ENCODE measurements at places on chromosomes 2 and 18.

DNA sequence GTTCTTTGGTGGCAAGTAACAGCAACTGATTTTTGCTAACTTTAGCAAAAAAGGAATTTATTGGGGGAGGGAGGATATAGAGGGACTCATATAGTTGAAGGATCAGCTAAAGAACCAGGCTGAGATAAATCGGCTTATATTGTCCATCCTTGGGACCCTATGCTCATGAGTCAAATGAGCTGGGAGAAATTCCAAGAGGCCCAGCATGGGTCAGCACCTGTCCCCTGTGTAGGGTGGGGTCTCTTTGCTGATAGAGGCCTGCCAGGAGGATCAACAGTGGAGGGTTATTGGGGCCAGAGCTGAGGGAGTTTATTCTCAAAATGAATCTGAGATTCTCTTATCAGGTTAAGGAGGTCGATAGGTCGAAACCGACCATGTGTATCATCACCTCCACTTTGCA is 97.2 kb downstream of the VAPA start:
- DNase-seq = no peak

DNA sequence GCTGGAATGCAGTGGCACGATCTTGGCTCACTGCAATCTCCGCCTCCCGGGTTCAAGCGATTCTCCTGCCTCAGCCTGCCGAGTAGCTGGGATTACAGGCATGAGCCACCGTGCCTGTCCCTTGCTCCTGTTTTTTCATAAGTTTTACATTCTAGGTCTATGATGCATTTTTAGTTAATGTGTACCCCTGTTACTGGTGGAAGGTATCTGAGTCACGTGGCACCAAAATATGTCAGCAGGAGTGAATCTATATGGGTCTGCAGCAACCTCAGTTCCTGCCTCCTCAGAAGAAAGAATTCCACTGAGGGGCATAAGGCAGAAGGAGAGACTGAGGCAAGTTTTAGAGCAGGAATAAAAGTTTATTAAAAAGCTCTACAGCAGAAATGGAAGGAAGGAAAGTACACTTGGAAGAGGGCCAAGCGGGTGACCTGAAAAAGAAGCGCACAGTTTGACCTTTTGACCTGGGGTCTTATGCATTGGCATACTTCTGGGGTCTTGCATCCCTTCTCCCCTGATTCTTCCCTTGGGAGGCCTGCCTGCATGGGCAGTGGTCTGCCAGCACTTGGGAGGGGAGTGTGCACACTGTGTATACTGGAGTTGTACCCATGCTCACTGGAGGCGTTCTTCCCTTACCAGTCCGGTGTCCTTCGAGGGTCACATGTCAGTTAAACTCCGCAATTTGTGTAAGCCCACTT is 1.1 kb upstream of the MFSD2B start:
- DNase-seq = no peak

DNA sequence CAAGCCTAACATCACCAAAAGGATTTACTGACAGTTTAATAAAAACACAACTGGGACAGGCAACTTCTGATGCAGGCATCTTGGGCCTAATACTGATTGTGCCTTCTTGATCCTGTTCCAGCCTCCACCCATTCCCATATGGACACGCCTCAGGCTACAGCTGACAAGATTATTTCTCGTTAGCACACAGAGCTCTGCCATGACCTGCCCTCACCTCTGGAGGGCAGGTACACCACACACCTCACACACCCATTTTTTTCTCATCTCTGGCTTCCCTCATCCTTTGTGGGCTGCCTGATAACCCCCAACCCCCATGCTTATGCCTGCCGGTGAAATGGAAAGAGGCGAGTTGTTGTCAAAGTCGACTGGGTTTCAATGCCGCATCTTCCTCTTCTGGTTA is 147.0 kb downstream of the ANTXR1 start:
- no peak for DNase-seq

DNA sequence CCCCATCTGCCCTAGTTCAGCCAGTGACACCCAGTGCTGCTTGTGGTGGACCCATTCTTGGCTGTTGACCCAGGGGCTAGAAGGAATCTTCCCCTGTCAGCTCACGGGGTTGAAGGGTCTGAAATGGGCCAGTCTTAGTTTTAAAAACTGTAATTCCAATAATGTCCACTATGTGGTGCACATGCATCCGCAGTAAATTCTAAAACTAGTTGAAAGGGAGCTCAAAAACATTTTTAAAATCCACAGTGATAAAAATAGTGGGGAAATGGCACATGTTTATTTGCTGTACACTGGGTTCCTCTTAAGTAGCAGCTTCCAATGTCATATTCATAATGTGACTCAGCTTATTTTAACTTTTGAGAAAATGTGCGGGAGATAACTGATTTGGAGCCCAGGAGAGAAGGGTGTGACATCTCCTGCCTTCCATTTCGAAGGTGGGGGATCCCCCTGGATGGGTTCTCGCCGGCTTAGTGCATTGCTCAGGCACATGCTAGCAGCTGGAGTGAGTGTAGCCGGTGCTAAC is 32.8 kb downstream of the GRHL1 start:
- peak; percentile 62 for DNase-seq

GRCh38 chr2:144475569-144476275 is 44.2 kb downstream of the ZEB2 start:
- no peak for DNase-seq

- peak; percentile 41 for DNase-seq
Measured at GRCh38 chr2:221780281-221780688, 208.2 kb upstream of the EPHA4 start.
